Neural crest cell (in vitro differentiated cells): ENCODE measurements at places on chromosomes 3 and 15. TPM values are rescaled to one million over a fixed set of nuclear protein-coding genes. Genes with fewer than 3 reads are reported as not detected.

The AADACL2 gene
- total RNA-seq = not detected in 2 replicates

The BFSP2 gene
- total RNA-seq = not detected in 2 replicates

The ANKUB1 gene
- total RNA-seq = not detected in 2 replicates

The ONECUT1 gene
- total RNA-seq = 36.5 and 41.6 TPM in 2 replicates

The PLEKHO2 gene
- 18.2 and 18.9 TPM in 2 replicates for total RNA-seq

The CCDC39 gene
- 0.07 TPM in 1 of 2 replicates, not detected in the other for total RNA-seq

The ANKRD63 gene
- total RNA-seq = not detected in 2 replicates

The GHSR gene
- not detected in 2 replicates for total RNA-seq

The AGBL1 gene
- 0.05 and 0.07 TPM in 2 replicates for total RNA-seq

DNA sequence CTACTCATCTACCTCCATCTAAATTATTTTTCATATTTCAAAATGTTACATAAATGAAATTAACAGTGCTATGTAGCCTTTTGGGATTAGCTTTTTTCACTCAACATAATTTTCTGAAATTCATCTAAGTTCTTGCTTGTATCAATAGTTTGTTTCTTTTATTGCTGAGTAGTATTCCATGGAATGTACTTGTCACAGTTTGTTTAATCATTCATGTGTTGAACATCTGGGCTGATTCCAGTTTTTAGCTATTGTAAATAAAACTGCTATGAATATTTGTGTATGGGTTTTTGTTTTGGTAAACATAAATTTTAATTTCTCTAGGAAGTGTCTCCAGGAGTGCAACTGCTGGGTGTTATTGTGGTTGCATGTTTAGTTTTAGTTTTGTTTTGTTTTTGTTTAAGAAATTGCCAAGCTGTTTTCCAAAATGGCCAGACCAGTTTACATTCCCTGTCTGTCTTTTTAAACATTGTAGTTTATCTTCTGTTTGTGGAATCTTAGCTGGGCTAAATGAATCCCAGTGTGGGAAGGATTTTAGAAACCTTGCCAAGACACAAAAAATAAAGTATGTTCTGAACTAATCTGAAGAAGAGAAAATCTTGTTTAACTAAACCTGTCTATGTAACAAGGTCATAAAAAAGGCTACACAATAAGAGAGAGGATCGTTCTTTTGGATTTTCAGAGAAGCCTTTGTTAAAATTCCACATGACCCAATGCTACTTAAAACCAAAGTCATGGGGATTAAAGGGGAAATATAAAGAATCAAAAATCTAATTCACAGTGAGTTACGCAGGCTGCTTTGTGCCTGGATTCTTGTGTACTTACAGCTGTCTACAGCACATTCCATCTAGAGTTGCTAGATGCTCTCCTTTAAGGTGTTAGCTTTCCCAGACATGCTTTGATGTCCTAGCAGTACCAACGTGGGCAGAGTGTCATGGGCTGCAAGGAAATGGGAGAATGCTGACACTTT lies 129.2 kb upstream of the SUCLG2 start:
- H3K27me3 ChIP-seq = no peaks in the 10 kb centered on the region
- peaks cover 4% of the 10 kb centered on the region for H3K36me3 ChIP-seq
- no peak overlapping the region for H3K27ac ChIP-seq
- no peak for DNase-seq
- no peaks in the 10 kb centered on the region for H3K4me1 ChIP-seq
- no peak overlapping the region for H3K4me3 ChIP-seq

DNA sequence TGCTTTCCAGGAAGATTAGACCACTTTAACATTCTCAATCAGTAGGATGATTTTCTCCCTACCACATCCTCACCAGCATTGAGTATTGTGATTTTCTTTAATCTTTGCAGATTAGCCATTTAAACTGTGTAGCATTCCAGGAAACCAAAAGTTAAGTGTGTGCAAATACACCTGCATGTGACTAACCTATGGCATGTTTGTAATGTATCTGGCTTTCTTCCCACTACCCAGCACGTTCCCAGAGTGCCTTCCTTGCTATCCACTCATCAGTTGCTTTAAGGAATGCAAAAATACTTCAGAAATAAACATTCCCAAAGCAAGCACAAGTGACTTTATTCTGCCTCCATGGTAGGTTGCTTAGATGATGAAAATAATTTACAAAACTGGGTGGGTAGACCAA lies 74.2 kb downstream of the ATG7 start:
- no peak for DNase-seq
- H3K4me1 ChIP-seq = no peaks in the 10 kb centered on the region
- peaks cover 35% of the 10 kb centered on the region for H3K36me3 ChIP-seq

DNA sequence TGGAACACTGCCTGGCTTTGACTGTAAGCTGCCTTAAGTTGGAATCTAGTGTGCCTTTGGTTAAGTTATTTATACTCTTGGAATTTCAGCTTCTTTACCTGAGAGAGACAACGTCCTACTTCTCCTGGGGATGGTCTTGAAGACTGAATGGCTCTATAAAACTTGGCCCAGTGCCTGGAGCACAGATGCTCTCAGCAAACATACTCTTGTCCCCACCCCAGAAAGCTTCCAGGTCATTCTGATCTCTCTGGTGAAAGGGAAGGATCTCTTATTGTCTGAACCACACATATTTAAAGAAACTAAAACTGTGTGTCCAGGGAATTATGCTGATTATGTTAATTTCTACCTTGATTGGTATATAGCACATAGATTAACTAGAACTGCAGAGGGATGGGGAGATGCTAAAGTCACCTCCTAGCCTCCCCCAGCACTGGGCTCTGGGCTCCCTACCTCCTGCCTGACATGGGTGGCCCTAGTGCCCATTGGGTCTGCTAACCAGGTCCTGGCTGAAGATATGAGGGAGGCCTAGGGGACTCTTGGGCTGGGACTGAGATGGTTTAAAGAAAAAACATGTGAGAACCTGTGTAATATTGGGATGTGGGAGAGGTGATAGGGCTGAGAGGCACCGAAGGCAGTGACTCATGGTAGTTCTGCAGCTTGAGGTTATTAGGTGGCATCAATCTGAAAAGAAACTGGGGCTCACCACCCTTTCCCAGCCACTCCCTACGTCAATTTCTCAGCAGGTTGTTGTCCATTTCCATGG lies 171.0 kb downstream of the RPLP1 start:
- peaks cover 9% of the 10 kb centered on the region for H3K27me3 ChIP-seq
- no peak overlapping the region for H3K4me3 ChIP-seq
- peaks cover 3% of the 10 kb centered on the region for H3K36me3 ChIP-seq
- no peak overlapping the region for H3K27ac ChIP-seq
- no peaks in the 10 kb centered on the region for H3K4me1 ChIP-seq
- no peak for DNase-seq

DNA sequence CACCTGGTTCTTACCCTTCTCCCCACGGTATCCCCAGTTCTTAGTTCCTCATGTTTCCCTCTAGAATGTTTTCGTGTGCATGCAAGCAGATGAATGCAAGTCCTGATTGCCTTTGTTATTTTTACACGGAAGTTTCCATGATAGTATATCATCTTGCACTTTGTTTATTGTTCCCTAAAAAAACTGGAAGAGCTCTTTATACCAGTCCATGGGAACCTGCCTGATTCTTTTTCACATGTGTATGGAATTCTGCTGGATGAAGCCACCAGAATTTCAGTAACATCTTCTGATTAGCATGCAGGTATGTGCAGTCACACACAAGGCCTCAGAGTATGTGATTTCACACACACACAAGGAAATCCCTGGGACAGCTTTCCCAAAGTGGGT lies 16.0 kb upstream of the LRRK1 start:
- H3K27me3 ChIP-seq = peaks cover 3% of the 10 kb centered on the region
- H3K27ac ChIP-seq = no peak overlapping the region
- DNase-seq = no peak
- peaks cover 4% of the 10 kb centered on the region for H3K36me3 ChIP-seq
- H3K4me3 ChIP-seq = no peak overlapping the region

DNA sequence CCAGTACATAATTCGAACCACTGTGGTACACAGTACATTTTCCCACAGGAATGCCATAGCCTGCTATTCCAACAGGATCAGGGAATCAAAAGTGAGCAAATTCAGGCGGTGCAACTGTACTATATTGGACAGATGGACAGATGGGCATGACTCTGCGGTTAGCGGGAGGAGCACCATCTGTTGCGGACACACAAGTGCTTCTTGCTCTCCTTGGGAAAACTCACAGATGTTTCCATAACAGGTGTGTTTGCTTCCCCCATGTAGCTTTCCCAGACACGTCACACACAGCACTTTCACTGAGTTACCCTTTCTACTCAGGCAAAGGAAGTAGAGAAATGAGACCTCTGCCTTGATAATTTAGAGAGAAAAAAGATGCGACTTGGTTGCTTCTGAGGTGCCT lies 325.1 kb upstream of the THBS1 start:
- H3K27me3 ChIP-seq = no peaks in the 10 kb centered on the region
- H3K27ac ChIP-seq = no peak overlapping the region
- DNase-seq = no peak
- H3K4me1 ChIP-seq = no peaks in the 10 kb centered on the region
- no peaks in the 10 kb centered on the region for H3K36me3 ChIP-seq
- no peak overlapping the region for H3K4me3 ChIP-seq

DNA sequence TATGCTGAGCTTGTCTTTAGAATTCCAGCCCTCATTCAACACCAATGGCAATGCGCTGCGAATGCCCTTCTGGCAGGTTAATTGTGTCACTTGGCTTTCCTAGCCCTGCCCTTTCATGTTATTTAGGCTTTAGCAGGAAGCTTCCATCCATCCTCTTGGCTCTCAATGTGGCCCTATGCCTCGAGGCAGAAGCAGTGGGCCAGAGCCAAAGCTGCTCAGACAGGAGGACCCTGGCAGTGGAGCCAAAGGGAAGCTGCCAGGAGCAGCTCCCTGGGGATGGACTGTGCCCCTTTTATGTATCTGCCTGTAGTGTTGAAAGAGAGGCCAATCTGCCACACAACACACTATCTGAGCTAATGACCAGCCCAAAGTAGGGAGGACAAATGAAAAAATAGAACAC lies 376.4 kb downstream of the CTNNB1 start:
- no peaks in the 10 kb centered on the region for H3K27me3 ChIP-seq
- no peak overlapping the region for H3K27ac ChIP-seq
- peaks cover 5% of the 10 kb centered on the region for H3K4me1 ChIP-seq
- H3K4me3 ChIP-seq = no peak overlapping the region
- DNase-seq = no peak

- no peak for DNase-seq
- H3K36me3 ChIP-seq = peaks cover 2% of the 10 kb centered on the region
- H3K27ac ChIP-seq = no peak overlapping the region
- peaks cover 5% of the 10 kb centered on the region for H3K27me3 ChIP-seq
- no peak overlapping the region for H3K4me3 ChIP-seq
These were observed 7.0 kb upstream of the PLD1 start for GRCh38 chr3:171817074-171817800.

DNA sequence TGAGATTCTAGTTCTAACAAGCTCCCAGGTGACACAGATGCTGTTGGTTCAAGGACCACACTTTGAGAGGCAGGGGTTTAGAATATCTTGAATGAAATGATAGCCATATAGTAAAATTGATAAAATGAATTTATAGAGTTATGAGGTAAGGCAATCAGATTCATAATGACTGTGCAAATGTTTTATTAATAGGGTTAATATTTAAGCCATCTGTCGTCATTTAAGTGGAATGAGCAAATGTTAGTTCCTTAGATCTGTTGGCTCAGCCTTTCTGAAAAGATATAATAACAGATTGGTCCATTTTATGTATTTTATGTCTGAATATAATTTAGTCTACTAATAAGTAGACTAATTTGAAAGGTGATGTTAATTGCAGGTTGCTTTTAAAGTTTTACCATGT lies 12.9 kb downstream of the REC114 start:
- no peak for DNase-seq
- H3K27ac ChIP-seq = no peak overlapping the region
- no peaks in the 10 kb centered on the region for H3K4me1 ChIP-seq
- no peaks in the 10 kb centered on the region for H3K36me3 ChIP-seq
- H3K27me3 ChIP-seq = peaks cover 19% of the 10 kb centered on the region

GRCh38 chr3:175193815-175194518 lies 334.8 kb downstream of the NAALADL2 start:
- H3K27ac ChIP-seq = no peak overlapping the region
- no peaks in the 10 kb centered on the region for H3K4me1 ChIP-seq
- DNase-seq = no peak
- H3K36me3 ChIP-seq = no peaks in the 10 kb centered on the region

- no peak for DNase-seq
- peaks cover 18% of the 10 kb centered on the region for H3K4me1 ChIP-seq
- no peaks in the 10 kb centered on the region for H3K27me3 ChIP-seq
- no peak overlapping the region for H3K4me3 ChIP-seq
- H3K36me3 ChIP-seq = peaks cover 4% of the 10 kb centered on the region
These were observed 18.8 kb upstream of the DGKG start for GRCh38 chr3:186380622-186381380.

DNA sequence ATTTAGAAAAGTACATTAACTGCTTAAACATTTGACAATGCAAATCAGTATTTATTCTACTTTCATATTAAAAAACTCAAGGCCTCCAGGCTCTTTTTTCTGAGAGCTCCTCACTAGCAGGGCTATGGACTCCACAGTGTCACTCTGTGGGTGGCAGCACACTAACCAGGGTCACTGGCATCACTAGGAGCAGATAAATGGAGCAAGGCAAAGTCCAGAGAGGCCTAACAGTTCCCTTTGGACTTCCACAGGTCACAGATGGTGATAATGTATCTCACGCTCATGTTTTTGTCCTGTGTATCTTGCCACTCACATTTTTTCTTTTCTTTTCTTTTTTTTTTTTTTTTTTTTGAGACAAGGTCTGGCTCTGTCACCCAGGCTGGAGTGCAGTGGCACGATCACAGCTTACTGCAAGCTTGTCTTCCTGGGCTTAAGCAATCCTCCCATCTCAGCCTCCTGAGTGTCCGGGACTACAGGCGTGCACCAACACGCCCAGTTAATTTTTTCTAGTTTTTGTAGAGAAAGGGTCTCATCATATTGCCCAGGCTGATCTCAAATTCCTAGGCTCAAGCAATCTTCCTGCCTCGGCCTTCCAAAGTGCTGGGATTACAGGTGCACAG lies 7.8 kb downstream of the SPG21 start:
- H3K4me1 ChIP-seq = peaks cover 35% of the 10 kb centered on the region
- H3K27me3 ChIP-seq = no peaks in the 10 kb centered on the region
- peaks cover 4% of the 10 kb centered on the region for H3K36me3 ChIP-seq
- DNase-seq = no peak
- H3K4me3 ChIP-seq = no peak overlapping the region

- H3K4me3 ChIP-seq = no peak overlapping the region
- H3K27ac ChIP-seq = no peak overlapping the region
- DNase-seq = no peak
- no peaks in the 10 kb centered on the region for H3K4me1 ChIP-seq
These were observed 8.9 kb upstream of the GABRB3 start for GRCh38 chr15:26781816-26782215.

- no peaks in the 10 kb centered on the region for H3K36me3 ChIP-seq
- DNase-seq = no peak
- no peak overlapping the region for H3K4me3 ChIP-seq
- no peaks in the 10 kb centered on the region for H3K27me3 ChIP-seq
- no peak overlapping the region for H3K27ac ChIP-seq
- H3K4me1 ChIP-seq = no peaks in the 10 kb centered on the region
These were observed 85.2 kb downstream of the CGNL1 start for GRCh38 chr15:57461541-57461940.

- no peak for DNase-seq
- no peak overlapping the region for H3K4me3 ChIP-seq
- H3K4me1 ChIP-seq = no peaks in the 10 kb centered on the region
- H3K27me3 ChIP-seq = peaks cover 2% of the 10 kb centered on the region
- H3K36me3 ChIP-seq = peaks cover 2% of the 10 kb centered on the region
- no peak overlapping the region for H3K27ac ChIP-seq
These were observed 13.8 kb upstream of the PPP4R2 start for GRCh38 chr3:72982609-72983366.

- H3K4me3 ChIP-seq = no peak overlapping the region
- no peak overlapping the region for H3K27ac ChIP-seq
- H3K36me3 ChIP-seq = no peaks in the 10 kb centered on the region
- DNase-seq = no peak
These were observed 166.6 kb downstream of the PLD1 start for GRCh38 chr3:171643681-171644080.
